Amniotic epithelial cell (primary cell): ENCODE measurements at places on chromosomes 2 and 18.

- DNase-seq: no peak
Observed at GRCh38 chr2:191659198-191659597, 18.7 kb upstream of the NABP1 start.

DNA sequence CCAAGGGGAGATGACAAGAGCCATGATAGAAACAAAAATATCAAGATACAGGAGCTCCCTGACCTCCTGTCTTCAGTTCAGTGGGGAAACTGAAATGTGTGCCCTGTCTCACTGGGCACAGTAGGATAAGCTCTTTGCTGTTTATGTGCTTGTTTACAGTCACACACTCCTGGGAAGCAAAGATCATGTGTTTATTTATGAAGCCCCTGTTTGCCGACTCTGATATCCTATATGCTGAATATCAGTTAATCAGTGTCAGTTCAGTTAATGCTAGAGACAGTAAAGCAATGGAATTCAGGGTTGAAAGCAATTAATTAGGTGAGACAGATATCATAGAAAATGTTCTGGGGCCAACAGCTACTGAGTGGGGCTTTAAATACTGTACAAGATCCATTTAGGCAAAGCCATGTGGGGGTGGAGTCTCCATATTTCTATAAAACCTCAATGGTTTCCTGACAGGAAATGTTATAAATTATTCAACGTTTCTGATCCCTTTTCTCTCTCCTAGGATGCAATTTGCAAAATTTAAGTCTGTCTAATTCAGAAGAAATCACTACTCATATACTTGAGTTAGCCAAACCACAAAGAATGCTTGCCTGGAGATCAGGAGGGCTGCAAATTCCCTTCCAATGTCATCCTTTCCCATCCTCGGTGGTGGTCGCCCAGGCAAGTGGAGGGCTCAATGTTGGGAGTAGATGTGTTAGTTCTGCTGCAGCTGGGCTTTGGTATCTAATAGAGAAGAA, 551.3 kb downstream of the CMPK2 start:
- DNase-seq: no peak

DNA sequence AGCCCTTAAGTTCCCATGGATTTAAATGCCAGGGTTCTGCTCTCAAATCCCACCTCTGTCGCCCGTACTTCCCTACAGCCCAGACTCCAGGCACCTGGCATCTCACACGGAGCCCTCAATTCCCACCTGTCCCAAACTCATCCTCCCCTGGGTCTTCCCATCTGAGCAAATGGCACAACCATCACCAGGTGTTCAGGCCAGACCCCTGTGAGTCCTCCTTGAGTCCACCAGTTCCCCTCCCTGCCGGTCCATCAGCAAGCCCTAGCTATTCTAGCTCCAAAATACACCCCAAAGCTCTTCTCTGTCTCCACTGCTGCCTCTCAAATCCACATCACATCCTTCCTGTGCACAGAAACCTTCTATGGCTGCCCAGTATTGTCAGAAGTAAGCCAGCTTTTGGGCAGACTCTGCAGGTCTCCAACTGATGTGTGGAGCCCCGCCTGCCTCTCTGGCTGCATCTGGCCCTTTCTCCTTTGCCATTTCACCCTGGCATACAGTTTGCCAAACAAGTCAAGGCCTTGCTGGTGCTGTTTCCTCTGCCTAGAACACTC, 67.7 kb downstream of the DNMT3A start:
- DNase-seq: no peak

DNA sequence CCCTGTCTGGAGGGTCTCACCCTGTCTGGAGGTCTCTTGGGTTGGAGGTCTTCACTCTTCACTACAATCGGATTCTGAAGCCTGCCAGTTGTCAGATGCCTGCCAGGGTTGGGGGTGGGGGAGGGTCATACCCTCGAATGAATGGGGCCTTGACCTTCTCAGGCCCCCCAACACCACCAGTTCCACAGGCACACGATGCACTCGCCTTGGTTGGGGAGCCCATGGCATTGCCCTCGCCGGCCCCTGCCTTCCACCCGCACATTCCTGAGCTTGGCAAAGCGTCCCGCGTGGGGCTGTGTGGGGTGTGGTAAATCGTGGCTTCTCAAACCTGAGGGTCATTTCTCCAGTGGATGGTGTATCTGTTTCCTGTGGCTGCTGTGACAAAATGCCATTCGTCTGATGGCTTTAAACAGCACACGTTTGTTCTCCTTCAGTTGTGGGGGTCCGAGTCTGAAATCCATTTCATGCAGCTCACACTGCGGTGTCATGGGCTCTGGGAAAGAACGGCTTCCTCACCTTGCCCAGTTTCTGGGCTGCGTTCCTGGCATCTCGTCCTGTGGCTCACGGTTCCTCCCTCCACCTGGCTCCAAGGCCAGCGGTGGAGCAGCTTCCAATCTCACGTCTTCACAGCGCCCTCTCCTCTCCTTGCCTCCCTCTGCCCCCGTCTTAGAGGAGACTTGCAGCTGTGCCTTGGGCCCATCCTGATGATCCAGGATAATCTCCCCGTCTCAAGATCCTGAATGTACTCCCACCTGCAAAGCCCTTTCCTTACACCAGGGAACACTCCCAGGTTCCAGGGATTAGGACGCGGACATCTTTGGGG, 38.0 kb upstream of the HPCAL1 start:
- no peak for DNase-seq

GRCh38 chr18:54069729-54070128, 154.7 kb downstream of the MBD2 start:
- no peak for DNase-seq

- DNase-seq: no peak
Observed at GRCh38 chr18:23981369-23981980, 33.1 kb upstream of the TTC39C start.

DNA sequence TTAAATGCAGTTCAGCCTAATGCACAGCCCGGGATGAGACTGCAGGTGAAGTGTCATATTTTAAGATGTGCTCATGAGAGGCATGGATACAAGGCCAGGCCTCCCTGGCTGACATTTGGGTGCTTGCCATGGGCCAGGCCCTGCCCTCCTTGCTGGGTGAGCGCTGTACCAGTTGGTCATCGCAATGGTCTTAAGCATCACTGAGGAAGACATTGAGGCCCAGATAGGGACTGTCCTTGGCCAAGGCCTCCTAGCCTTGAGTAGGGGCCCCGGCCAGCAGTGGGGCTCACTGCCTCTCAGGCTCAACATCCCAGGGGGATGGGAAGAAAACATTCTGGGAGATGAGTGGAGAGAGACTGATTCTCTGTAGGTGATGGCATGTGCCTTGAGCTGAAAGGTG, 184.3 kb downstream of the SH3RF3 start:
- no peak for DNase-seq

DNA sequence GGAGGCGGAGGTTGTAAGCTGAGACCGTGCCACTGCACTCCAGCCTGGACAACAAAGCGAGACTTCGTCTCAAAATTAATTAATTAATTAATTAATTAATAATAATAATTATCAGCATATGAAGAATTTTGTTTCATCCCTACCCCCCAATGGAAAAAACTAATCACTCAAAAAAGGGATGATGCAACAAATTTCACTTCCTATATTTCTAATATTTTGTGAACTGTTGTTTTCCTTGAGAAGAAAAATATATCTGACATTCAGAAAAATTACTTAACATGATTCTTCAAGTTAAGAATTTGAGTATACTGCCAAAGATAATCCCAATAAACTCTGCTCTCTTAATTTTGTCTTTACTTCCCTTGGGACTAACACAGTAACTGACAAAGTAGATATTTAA, 28.1 kb downstream of the EXOC6B start:
- no peak for DNase-seq

GRCh38 chr2:145090841-145091761, 571.2 kb upstream of the ZEB2 start:
- peak; percentile 83 for DNase-seq

DNA sequence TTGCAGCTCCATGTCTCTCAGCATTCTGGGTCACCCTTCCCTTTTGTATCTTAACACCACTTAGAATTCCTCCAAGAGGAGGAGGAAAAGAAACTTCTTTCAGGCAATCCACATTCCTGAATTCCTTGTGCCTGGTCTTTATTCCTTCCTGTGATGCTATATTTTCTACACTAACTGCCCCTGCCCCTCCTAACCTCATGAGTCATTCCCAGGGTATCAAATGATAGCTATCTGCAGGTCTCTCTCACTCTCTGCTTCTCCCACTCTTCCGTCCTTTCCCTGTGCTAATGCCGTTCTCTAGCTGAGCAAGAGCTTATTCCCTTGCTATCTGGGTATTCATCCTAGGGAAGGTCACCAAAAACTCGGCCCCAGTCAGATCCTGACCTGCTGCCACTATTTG, 395.0 kb upstream of the TCF4 start:
- peak; percentile 8 for DNase-seq

DNA sequence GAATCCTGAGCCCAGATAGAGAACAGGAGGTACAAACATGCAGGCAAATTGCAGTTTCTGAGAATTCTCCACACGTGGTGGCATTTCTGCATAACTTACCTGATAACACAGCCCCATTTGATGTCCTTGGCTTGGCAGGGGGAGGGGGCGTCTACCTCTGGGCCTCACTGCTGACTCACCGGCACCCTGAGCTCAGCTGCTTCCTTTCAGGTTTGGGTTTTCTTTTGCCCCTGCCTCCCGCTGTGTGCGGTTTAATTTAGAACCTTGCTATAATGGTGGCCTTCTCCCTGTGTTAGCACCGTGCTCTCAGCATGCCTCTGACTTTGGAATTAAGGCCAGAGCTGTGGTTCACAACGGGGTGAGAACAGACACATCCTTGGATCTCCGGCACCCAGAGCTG, 4.4 kb downstream of the CTIF start:
- no peak for DNase-seq

DNA sequence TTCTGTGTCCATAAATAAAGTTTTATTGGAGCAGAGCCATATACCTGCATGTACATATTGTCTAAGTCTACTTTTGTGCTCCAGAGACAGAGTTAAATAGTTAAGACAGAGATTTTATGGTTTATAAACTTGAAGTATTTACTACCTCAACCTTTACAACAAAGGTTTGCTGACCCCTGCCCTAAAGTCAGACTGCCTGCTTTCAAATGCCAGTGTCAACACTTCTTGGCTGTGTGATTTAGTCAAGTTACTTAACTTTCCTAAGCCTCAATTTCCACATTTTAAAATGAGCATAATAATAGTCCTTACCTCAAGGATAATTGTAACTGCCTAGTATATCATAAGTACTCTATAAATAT, 44.4 kb upstream of the ITPRID2 start:
- DNase-seq: no peak

- DNase-seq: no peak
Observed at GRCh38 chr2:121237336-121237979, 47.5 kb downstream of the TFCP2L1 start.

GRCh38 chr18:49944663-49945062, 131.3 kb upstream of the ACAA2 start:
- DNase-seq: peak; percentile 38

- no peak for DNase-seq
Observed at GRCh38 chr2:222102575-222103349, 196.0 kb downstream of the PAX3 start.

GRCh38 chr2:97999536-97999935, 3.8 kb upstream of the TMEM131 start:
- no peak for DNase-seq

- DNase-seq: no peak
Observed at GRCh38 chr2:78993518-78994148, 31.9 kb upstream of the REG3G start.

DNA sequence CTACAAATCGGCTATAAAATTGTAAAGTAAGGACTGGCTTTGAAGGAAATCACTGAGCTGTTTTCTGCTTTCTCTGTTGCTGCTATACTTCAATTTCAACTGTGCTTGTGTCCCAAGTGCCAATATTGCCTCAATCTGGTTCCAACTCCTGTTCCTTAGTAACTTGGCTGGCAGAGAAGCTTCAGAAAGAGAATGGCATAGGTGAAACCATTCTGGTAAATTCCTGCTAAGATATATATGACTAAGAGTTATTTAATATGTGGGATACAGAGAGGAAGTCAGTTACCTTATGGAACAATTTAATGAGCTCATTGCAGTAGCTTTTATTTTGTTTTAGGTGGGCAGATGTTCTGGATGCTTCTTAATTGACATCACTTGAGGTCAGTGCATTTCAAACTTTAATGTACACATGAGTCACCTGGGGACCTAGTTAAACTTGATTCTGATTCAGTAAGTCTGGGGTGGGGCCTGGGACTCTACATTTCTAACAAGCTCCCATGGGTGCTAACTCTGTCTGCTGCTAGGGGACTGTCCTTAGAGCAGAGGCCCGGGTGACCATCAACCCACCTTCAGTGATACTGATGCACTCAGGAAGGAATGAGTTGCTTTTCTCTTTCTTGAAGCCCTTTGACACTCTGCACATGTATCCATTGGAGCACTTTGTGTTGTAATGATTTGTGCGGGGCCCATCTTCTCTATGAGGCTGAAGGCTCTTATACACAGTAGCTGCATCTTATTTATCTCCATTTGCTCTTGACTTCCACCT, 47.6 kb downstream of the LIPG start:
- peak; percentile 24 for DNase-seq

DNA sequence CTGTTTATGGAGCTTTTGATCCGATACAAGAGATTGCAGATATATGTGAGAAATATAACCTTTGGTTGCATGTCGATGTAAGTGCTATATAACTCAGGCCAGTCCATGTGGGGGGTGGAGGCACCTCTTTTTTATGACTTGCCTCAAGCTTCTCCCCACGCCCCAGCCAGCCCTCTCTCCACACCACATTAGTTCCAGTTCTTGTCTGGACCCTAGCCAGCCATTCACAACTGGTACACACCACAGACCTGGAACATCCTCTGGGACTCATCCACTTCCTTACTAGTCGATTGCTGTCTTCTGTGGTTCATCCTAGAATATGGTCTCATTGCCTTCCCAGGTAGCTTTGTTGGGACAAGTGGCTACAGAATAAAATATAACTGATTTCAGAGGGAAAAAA, 31.0 kb downstream of the GAD1 start:
- no peak for DNase-seq

DNA sequence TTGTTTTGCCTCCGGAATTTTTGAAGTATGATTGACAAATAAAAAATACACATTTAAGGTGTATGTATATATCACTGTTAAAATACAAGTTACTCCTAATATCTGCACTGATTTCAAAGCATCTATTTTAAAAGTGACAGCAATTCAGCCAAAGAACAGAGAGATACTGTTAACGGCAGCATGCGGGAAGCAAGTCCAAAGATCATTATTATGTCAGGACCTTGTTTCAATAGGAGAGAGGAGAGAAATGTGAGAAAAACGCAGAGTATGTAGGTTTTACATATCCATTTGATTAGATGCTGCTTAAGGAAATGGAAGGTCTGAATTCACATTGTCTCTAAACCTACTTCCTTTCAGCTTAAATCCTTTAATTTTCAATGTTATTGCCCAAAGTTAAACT, 545.5 kb upstream of the SLC8A1 start:
- no peak for DNase-seq

GRCh38 chr2:128214866-128215460, 103.7 kb downstream of the HS6ST1 start:
- DNase-seq: no peak

DNA sequence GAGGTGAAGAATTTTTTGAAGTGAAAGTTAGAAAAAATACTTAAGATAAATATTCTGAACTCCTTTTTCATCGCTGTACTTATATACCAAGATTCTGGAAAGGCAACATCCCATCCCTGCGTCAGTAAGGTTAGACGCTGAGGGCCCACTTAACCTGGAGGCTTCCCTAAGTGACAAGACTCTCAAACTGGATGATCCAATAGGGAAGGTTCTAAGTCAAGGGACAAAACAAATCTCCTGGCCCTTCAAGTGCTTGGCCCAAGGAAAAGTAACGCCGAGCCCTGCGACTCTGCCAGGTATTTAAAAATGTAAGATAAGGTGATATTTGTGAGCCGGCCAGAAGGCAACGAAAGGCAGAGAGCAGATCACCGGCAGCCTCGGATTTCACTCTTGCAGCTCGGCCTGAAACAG, 1.3 kb downstream of the STK39 start:
- no peak for DNase-seq

- DNase-seq: no peak
Observed at GRCh38 chr2:39712953-39713352, 47.2 kb downstream of the TMEM178A start.
